Right atrium auricular region (tissue), 2 donors: ENCODE measurements at places on chromosomes 16 and 17.
A peak's percentile ranks its signal among the peaks of the same experiment; 100 is the strongest.

DNA sequence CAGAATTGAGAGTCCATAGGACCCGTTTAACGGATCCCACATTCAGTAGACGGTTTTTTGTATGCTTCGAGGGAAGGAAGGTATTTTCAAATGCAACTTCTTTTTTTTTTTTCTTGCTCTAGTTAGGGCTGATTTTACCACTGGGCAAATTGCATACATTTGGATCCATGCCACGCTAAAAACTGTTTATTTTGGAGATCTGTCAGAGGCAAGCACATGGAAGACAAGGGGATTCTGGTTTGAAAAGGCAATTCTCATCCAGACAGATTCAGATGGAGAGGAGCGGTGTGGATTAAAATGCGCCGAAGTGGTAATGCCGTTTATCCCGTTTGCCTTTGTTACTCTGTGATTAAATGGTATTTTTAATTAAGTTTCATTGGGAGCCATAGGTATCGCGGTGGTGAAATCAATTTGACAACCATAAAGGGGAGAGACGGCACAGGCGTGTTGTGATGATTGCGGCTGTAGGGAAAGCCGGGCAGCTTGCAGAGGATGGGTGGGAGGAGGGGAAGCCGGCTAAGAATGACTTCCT lies 170.4 kb downstream of the IRX3 start:
- no peaks in the 10 kb centered on the region for H3K4me1 ChIP-seq
- H3K36me3 ChIP-seq = peaks cover 24% of the 10 kb centered on the region
- no peaks in the 10 kb centered on the region for H3K27me3 ChIP-seq
- no peak for DNase-seq

GRCh38 chr17:34571428-34572130 lies 7.8 kb upstream of the TMEM132E start:
- no peak overlapping the region for H3K4me3 ChIP-seq
- no peaks in the 10 kb centered on the region for H3K36me3 ChIP-seq
- no peaks in the 10 kb centered on the region for H3K4me1 ChIP-seq
- no peak overlapping the region for H3K27ac ChIP-seq
- no peak for DNase-seq

DNA sequence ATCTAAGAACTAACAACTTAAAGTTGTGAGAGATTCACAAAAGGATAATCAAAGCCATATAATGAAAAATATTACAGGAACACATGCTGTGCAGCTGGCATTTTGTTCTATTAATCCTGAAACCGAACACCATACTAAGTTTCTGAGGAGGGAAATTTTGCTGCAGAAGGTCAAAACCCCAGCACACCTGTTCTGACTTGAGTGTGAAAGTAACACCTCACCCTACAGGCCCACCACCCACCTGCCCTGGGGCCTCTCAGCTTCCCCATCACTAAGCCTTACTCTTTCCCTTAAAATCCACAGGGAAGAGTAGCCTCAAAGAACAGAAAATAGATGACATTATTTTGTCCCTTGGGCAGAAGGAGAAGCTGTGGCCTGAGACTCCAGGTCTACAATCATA lies 44.8 kb downstream of the STAT5A start:
- H3K27ac ChIP-seq = no peak overlapping the region
- no peak overlapping the region for H3K4me3 ChIP-seq
- DNase-seq = no peak
- H3K36me3 ChIP-seq = peaks cover 97% of the 10 kb centered on the region
- H3K27me3 ChIP-seq = no peaks in the 10 kb centered on the region

DNA sequence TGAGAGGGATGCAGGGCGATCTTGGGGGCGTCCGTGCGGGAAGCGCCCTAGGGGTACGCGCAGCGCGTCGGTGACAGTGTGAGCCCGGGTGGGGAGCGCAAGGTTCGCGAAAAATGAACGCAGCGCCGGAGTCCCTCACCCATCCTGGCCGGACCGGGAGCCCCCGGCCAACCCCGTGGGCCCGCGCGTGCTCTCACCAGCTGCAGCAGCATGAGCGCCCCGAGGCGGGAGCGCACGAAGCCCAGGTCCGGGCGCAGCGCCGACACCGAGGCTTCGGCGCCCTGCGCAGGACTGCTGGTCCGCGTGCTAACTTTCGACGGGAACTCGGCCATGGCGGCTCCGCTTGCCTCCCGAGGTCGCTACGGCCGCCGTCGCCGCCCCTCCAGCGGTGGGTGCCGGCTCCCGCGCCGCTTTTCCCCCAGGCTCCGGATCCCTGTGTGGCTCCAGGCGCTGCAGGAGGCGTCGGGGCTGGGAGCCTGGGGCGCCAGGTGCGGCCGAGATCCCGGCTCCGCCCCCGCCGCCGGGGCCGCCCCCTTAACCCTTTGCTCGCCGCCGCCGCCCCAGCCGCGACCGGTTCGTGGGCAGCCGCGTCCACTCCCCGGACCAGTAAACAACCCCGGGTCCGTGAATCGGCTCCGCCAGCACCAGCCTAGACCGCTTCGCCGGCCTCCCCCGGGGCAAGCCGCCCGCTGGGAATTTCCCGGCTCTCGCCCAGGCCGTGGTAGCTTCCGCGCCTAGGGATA lies at the start of gene PLLP:
TSS of gene PLLP (minus strand) at position 464 of the 743 bp plus-strand sequence. CDS start at position 332, 132 bp downstream.
- H3K4me3 ChIP-seq = peak within 1 kb of the TSS; percentile 35
- DNase-seq = no peak
- no peaks in the 10 kb centered on the region for H3K27me3 ChIP-seq
- H3K27ac ChIP-seq = peak within 1 kb of the TSS; percentile 18

DNA sequence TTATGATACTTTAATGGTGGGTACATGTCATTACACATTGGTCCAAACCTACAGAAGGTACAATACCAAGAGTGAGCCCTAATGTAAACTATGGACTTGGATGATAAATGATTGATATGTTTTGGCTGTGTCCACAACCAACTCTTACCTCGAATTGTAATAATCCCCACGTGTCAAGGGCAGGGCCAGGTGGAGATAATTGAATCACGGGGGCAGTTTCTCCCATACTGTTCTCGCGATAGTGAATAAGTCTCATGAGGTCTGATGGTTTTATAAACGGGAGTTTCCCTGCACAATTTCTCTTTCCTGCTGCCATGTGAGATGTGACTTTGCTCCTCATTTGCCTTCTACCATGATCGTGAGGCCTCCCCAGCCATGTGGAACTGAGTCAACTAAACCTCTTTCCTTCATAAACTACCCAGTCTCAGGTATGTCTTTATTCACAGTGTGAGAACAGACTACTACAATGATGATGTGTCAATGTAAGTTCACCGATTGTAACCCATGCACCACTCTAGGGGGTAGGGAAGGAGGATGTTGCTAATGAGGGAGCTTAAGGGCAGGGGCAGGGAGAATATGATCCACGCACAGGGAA lies 7.0 kb upstream of the METTL22 start:
- DNase-seq = no peak
- no peak overlapping the region for H3K27ac ChIP-seq
- H3K4me3 ChIP-seq = no peak overlapping the region
- no peaks in the 10 kb centered on the region for H3K4me1 ChIP-seq
- no peaks in the 10 kb centered on the region for H3K36me3 ChIP-seq

- peak; percentile 66 for DNase-seq
- no peaks in the 10 kb centered on the region for H3K4me1 ChIP-seq
- no peaks in the 10 kb centered on the region for H3K27me3 ChIP-seq
Measured at GRCh38 chr17:18093616-18094408, 6.1 kb downstream of the DRG2 start.

DNA sequence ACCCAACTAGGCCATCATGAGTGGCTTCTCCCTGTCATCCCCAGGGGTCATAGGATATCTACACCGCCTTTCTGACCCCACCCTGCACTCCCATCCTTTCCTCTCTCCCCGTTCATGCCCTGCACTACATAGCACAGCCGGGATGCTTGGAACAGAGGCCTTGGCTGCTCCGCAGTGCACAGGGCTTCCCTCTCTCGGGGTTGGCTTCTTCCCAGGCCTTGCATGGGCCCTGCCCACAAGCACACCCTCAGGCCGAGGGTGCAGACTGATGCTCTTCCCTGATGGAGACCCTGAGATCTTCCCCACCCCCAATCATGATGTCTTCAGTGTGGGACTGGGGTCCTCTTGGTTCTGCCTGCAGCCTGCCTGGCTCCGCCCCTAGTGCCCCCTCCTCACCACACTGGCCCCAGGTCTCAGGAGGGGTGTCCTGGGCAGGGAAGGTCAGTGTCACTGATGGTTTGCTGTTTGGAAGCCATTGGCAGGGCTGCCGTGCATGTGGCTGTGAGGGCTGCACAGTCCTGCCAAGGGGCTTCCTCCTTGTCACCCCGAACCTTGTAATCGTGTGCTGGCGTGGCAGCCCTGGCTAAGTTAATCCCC lies 14.3 kb upstream of the NAGLU start:
- no peak overlapping the region for H3K4me3 ChIP-seq
- H3K27ac ChIP-seq = peak overlapping the region; percentile 98
